ENCODE measurements at places on chromosomes 7 and 10.

DNA sequence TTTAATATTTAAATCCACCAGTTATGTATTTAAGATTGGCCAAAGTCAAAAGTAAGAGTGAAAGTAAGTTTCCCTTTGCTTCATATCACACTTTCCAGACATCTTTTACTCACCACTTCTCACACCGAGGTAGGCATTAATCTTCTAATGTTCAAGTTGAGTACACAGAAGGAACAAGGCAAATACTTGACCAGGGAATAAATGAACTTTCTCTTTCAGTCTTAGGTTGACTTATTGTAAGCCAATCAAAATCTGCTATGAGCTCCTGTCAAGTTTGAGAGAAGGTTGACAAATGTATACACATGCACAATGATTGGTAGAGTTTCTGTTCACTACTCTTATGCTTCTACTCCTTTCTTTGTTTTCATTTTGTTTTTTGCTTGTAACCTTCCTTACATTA lies 842.5 kb downstream of the REEP3 start:
- DNase-seq, result no peak

GRCh38 chr10:90968328-90969081 lies 47.6 kb upstream of the ANKRD1 start:
- DNase-seq, result no peak

GRCh38 chr10:94097656-94098055 lies 103.9 kb downstream of the PLCE1 start:
- no peak for DNase-seq

DNA sequence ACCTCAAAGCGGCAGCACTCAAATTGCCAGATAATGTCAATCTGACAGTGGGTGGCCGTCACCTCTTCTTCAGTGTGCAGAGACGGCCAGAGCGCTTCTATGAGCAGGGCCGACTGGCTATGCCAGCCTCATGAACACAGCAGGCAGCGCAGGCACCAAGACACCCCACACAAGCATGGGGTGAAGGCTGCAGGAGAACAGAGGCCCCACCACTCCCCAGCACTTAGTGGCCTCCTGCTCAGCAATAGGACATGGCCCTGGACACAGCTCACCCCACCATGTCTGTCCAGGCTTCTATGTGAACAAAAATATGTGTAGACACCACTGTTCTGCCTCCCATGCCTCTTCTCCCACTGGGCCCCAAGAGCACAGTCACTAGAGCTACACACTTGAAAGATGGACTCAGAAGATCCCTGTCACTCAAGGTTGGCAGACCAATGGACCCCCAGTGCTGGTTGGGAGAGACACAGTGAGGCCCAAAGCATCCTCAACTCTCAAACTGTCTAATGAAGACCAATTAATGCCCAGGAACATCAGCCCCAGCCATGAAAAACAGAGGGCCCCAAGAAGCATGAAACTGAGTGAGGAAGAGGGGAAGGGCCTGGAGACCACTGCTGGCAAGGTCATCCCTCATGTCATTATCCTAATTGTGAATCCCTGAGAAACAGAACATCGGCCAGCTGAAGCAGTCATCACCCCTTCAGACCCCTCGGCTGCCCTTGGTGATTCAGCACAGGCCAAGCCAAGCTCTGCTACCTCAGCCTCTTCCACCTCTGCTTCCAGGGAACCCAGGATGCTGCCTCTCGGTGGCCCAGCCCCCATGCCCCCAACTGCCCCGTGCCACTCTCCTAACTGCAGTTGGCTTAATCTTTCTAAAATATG lies 77.7 kb downstream of the GRID1 start:
- DNase-seq, result no peak

- no peak for DNase-seq
Observed at GRCh38 chr10:92573091-92573797, 649 bp downstream of the IDE start.

GRCh38 chr10:75043256-75044131 lies 68.0 kb upstream of the SAMD8 start:
- DNase-seq, result no peak

- DNase-seq, result no peak
Observed at GRCh38 chr7:142880876-142881505, 4.6 kb downstream of the TRPV6 start.

GRCh38 chr7:68256295-68256694 lies 1259.7 kb downstream of the TYW1 start:
- no peak for DNase-seq

Data from DMS153 (cell line).